COR-L47 (cell line): ENCODE measurements at places on chromosomes 16 and 17.

DNA sequence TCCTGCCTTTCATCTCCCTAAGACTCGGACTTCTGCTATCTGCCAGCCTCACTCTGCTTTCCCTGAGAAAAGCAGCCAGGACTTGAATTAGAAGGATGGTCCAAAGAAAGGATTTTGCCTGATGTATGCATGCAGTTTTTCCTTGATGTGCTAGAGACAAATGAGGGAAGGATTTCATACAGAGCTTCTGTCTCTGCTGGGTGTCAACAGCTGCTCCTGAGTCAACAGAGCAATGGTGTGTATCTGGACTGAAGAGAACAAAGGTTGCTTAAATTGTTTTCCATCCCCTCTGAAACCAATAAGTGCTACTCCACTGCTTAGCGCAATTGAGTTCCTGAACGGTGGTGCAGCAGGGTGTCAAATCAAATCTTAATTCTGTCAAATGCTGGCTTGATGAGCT lies 680.6 kb upstream of the C16orf82 start:
- no peak for DNase-seq

DNA sequence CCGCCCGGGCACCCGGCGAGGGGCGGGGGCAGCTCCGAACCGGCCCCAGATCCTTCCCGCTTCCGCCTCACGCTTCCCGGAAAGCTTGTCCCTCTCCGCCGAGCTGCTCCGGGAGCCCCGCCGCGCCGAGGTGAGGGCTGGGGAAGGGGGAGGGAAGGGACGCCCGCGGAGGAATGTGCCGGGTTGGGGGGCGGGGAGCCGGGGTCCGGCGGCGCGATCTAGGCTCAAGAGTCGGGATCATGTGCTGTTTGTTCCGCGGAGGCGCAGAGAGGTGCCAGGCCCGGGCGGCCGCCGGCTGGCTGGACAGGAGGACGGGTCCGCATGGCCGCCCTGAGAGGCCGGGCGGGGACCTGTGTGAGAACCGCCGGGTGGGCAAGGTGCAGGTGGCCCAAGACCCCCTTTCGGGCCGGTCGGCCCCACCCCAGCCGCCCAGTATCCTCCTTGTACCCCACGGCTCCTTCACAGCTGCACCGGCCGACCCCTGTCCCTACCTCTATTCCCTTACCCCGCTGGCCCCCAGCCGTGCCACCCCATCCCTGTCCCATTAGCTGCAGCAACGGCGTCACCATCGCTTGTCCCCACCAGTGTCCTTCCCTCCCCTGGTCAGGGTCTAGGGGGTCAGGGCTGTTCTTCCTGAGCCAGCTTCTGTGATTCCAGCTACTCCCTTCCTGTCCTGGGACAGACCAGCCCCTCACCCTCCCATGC lies 429 bp downstream of the KIF1C start:
- DNase-seq, result no peak

GRCh38 chr17:47733674-47734410 lies 806 bp downstream of the TBX21 start:
- DNase-seq, result no peak

DNA sequence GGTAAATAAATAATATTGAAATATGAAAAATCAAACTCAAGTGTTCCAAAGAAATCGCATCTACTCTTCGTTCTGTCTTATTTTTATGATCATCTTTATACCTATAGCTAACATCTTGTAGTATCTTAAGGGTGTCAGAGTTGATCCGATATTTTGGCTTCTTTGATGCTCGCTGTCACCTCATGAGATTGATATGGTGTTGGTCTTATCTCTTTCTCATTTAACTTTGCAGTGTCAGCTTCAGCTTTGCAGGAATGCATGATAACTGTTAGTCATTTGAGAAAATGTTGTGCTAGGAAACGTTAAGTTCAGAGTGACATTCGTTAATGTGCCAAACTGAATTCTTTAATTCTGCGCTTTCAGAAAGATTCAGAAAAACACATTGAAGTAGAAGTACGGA lies 19.4 kb downstream of the NOL11 start:
- DNase-seq, result no peak

GRCh38 chr17:18191236-18191667 lies 7.6 kb downstream of the ALKBH5 start:
- DNase-seq, result no peak

DNA sequence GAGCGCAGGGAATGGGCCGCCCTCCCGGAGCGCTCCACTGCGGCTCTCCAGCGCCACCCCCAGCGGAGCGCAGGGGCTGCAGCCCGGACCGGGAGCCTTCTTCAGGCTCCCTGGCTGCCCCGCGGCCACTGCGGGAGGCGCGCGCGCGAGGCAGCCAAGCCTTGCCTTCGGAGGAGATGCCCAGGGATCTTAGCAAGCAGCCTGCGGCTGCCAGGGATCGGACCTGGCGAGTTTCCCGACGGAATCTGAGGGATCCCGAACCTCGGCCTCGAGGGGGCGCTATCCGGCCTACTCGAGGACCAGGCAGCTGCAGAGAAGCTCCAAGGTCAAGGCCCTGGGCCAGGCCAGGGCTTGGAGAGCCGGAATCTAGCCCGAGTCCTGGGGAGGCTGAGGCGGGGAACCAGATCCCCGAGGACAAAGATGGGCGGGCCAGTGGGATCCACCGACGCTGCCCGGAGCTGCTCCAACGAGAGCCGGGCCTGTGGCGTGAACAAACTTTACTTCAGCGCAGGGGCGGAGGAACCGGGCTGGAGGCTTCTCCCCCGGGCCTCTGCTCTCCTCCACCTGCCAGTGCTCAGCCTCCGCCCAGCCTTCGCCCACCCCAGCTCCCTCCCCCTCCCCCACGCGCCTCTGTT lies at the start of gene IRX6:
Gene IRX6, plus strand, starts transcription at position 567 of the 635 bp plus-strand sequence. CDS start 889 bp downstream, outside the sequence.
- no peak for DNase-seq

- peak; percentile 27 for DNase-seq
Measured at GRCh38 chr17:67671493-67671892, 46.2 kb upstream of the NOL11 start.

GRCh38 chr17:69883120-69883519 lies 191.9 kb upstream of the KCNJ16 start:
- no peak for DNase-seq

DNA sequence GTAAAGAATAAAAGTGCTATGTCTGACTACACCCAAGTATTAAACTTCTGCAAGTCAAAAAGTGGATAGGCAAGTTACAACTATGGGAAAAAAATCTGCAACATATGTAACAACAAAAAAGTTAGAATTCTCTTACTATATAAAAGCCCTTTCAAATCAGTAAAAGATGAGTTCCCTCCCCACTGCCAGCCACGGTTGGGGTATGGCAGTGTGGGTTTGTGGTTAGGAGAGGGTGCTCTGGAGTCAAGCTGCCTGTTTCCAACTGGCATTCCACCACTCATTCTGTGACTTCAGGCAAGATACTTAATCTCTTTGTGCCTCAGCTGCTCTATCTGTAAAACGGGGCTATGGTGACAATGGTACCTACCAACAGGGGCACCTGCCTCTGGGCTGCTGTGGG lies 26.6 kb upstream of the MFSD6L start:
- DNase-seq, result no peak

- DNase-seq, result no peak
Measured at GRCh38 chr16:81327447-81328196, 12.9 kb downstream of the GAN start.

DNA sequence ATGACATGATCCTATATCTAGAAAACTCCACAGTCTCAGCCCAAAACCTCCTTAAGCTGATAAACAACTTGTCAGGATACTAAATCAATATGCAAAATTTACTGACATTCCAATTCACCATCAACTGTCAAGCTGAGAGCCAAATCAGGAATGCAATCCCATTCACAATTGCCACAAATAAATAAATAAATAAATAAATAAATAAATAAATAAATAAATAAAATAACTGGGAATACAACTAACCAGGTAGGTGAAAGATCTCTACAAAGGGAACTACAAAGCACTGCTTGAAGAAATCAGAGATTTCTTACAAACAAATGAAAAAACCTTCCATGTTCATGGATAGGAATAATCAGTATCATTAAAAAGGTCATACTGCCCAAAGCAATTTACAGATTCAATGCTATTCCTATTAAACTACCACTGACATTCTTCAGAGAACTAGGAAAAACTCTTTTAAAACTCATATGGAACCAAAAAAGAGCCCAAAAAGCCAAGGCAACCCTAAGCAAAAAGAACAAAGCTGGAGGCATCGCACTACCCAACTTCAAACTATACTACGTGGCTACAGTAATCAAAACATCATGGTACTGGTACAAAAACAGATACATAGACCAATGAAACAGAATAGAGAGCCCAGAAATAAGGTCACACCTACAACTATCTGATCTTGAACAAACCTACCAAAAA lies 37.7 kb downstream of the BRIP1 start:
- DNase-seq, result no peak

- no peak for DNase-seq
Measured at GRCh38 chr16:49502136-49502881, 128.7 kb downstream of the C16orf78 start.

GRCh38 chr17:82242698-82242976 lies 13.8 kb downstream of the SLC16A3 start:
- no peak for DNase-seq

GRCh38 chr17:5260542-5260941 lies 21.5 kb upstream of the RABEP1 start:
- DNase-seq, result no peak

- DNase-seq, result no peak
Measured at GRCh38 chr16:89341697-89342694, 124.5 kb downstream of the ZNF778 start.

- DNase-seq, result no peak
Measured at GRCh38 chr16:845351-845745, 44.8 kb upstream of the GNG13 start.

- DNase-seq, result no peak
Measured at GRCh38 chr17:81838753-81839255, 4.0 kb upstream of the PPP1R27 start.

DNA sequence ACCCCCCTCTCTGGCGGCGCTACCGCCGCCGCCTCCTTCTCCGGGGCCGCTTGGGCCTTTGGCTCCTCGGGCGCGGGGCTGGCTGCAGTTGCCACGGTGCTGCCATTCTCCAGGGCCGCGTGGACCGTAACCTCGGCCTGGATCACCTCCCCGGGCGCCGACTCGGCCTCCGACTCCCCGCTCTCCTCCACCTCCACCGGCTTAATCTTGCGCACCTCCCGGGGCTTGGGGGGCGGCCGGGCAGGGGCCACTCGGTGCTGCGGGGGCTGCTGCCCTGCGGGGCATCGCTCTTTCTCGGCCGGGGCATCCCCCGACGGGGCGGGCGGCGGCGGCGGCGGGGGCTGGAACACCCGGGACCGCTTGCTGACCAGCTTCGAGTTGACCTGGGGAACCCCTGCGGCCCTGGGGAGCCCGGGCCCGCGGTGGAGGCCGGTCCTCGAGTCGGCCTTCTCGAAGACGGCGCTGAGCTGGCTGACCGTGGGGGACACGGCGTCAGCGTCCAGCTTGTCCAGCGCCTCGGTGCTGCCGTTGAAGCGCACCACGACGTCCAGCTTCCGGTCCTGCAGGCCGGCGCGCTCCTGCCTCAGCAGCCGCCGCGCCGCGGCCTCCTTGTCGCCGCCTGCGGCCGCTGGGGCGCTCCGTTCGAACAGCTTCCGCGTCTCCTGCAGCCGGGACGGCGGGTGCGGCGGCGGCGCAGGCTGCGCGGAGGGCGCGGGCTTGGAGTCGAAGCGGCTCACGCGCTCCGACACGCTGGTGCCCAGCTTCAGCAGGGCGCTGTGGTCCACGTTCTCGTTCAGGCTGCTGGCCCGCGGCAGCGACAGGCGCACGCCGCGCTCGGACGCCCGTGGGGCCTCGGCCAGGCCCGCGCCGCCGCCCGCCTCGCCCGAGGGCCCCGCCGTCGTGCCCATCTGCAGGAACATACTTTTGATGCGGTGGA lies 792 bp downstream of the PPP1R9B start:
- peak; percentile 39 for DNase-seq

DNA sequence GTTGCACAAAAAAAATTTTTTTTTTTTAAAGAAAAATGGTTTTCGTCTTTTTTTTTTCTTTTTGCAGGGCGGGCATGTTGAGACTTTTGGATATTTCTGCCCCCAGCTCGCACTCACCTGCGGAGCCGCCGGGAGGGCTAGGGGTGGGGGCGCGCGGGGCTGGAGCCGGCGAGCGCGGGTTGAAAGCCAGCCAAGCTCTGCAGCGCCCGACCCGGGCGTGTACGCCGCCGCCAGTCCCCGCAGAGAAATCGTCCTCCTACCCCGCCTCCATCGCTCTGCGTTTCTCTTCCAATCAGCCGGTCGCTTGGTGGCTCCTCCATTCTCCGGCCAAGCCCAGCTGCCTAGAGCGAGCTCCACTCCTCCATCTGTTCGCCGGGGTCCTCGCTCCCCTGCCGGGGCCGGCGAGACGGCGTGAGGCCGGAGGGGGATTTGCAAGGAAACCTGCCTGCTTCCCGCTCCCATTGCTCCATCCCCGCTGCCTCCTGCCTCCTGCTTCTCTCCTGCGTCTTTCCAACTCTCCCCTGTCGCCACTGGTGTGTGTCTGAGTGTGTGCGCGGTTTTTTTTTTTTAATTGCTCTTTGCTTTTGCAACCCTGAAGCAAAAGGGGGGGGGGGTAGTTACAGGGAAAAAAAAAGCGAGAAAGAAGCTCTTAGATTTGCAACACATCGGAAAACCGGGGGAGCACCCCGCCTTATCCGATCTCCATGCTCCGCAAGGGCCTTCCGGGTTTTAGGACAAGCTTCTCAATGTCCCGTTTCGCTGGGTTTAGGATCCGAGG lies 1.8 kb upstream of the UBTF start:
- peak; percentile 75 for DNase-seq

DNA sequence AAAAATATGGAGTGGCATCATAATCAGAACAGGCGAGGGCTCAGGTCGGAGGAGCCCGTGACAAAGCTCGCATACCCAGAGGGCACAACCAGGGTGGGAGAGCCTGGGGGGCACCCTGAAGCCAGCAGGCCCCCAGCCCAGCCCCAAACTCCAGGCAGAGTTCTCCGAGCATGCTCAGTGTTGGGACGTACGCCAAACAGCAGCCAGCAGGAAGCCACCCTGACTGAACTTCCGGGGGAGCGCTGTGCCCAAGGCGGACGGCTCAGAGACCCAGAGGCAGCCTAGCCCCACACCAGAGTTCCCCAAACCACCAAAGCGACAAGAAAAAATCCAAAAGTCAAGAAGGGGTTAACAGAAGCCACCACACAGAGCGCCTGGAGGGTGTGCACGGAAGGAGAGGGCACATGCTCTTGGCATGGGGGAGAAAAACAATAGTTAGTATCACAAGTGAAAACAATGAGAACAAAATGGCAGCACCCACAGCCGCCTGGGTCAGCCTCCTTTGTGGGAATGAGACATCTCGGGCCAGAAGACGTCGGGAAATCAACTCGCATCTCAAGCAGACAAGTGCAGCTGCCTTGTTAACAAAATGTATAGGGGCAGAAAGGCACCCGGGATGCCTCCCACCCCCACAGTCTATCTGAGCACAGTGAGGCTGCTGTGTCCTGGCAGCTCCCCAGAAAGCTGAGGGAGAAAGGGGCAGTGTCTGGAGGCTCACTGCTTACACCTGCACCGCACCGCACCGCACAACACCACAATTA lies 11.9 kb downstream of the EXOC7 start:
- no peak for DNase-seq

DNA sequence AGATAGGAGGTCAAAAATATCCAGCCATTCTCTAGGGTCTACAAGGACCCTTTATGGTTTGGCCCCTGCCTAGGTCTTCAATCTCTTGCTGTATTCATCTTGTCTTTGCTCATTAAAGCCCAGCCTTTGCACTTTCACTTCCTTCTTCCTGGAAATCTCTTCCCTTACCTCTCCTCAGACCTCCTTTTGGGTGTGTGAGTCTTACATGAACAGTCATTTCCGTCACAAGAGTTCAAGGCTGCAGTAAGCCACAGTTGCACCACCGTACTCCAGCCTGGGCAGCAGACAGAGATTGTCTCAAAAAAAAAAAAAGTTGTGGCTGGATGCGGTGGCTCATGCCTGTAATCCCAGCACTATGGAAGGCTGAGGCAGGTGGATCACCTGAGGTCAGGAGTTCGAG lies 6.0 kb upstream of the ATP1B2 start:
- DNase-seq, result no peak
